ENCODE measurements at places on chromosomes 3 and 15.

- DNase-seq = no peak
These were observed 42.7 kb upstream of the B3GNT5 start for GRCh38 chr3:183210341-183210740.

GRCh38 chr15:51322621-51323296 lies 15.6 kb downstream of the CYP19A1 start:
- DNase-seq = no peak

DNA sequence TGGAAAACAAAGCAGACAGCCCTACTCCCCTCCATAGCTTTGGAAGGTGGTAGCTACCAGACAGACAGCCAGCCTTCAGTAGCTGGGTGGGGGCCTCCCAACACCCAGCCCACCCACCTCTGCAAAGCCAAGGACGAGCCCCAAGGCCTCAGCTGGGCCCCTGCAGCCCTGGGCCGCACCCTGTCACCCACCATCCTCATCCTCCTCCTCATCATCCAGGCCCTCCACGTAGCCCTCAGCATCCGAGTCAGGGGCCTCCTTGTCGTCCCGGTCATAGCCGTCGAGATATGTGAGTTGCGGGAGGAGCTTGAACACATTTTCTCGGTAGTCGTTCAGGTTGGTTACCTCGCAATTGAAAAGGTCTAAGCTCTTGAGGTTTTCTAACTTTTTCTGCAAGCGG lies 36.5 kb downstream of the ANP32A start:
- DNase-seq = no peak

DNA sequence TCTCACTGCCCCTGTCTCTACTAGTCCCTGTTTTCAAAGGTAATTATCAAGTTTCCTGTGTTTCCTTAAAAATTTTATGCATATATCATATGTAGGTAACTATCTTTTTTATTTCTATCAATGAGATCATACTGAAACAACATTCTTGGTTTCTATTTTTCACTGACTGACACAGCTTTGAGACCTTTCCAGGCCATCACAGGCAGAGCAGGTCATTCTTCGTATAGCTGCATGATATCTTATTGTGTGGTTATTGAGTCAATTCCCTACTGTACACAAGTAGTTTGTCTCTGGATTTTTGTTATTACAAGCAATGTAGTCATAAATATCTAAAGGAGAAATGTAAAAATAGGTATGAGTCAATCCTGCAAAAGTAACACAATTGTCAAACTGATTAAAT lies 169.6 kb downstream of the CFAP20DC start:
- DNase-seq = no peak

- no peak for DNase-seq
These were observed 39.8 kb upstream of the FGF7 start for GRCh38 chr15:49383266-49383665.
